ENCODE measurements at places on chromosomes 12 and 14. TPM values are rescaled to one million over a fixed set of nuclear protein-coding genes. Genes with fewer than 3 reads are reported as not detected.

- no peak for DNase-seq
Observed at GRCh38 chr14:49755378-49755777, 12.6 kb upstream of the KLHDC2 start.

GRCh38 chr12:76042147-76042546 is 10.6 kb upstream of the PHLDA1 start:
- DNase-seq: no peak

The KRT71 gene
- total RNA-seq: not detected

GRCh38 chr14:36317650-36318049 is 2.8 kb downstream of the MBIP start:
- DNase-seq: no peak
